ENCODE measurements at places on chromosomes 5 and 9. TPM values are rescaled to one million over a fixed set of nuclear protein-coding genes. Genes with fewer than 3 reads are reported as not detected.

DNA sequence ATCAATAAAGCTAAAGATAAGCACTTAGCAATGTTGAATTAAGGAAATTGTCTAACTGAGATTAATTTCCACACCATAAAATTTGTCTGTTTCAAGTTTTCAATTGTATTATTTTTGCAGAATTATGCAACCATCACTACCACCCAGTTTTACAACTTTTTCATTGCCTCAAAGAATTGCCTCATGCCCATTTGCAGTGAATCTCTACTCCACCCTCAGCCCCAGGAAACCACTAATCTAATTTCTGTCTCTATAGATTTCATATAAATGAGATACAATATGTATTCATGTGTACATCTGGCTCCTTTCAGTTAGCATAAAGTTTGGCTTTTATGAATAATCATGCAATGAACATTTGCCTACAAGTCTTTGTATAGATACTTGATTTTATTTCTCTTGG is 72.9 kb downstream of the PTCD2 start:
- no peak for DNase-seq

- DNase-seq = no peak
Observed at GRCh38 chr5:148414833-148415232, 31.1 kb downstream of the FBXO38 start.

DNA sequence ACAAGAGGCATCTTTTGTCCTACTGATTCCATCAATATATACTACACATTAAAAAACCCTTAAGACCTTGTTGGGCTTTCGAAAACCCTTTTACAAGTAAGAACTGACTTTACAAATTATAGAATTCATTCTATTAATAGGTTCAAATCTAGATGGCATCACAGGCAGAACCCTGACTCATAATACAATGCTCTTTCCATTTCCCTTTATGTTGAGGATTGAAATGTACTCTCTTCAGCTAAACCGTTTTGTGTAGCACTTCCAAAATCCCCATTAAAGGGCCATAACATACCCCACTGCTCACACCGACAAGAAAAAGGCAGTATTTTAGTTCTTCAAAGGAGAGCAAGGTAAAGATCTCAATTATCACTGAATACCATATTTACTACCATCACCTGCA is 11.2 kb downstream of the CSNK1A1 start:
- no peak for DNase-seq

KIF12 gene
- 1.0 TPM for total RNA-seq

CCDC152 gene
- total RNA-seq = not detected

GMCL2 gene
- 0.03 TPM for total RNA-seq

WHRN gene
- total RNA-seq = 7.2 TPM

SLC6A18 gene
- total RNA-seq = not detected
